ENCODE measurements at places on chromosomes 13 and 19. TPM values are rescaled to one million over a fixed set of nuclear protein-coding genes. Genes with fewer than 3 reads are reported as not detected.

DNA sequence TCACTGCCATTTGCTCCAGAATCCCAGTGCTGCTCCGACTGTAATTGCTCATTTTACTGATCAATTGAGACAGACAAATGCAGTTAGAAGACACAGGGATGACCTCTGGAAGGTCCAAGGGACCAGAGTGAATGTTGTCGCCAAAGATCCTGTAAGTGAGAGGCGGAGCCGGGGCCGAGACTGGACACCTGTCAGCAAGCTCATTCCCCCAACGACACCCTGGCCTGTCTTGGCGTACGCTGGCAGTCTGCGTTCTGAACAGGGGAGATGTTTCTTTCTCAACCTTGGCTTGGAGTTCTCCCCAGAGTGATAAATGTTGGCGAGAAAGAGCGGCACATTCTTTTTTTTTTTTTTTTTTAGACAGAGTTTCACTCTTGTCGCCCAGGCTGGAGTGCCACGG, 24.2 kb downstream of the GADD45B start:
- no peaks in the 10 kb centered on the region for H3K36me3 ChIP-seq
- peaks cover 7% of the 10 kb centered on the region for H3K27me3 ChIP-seq
- H3K4me3 ChIP-seq = no peak overlapping the region

The TSKS gene
- total RNA-seq = not detected

DNA sequence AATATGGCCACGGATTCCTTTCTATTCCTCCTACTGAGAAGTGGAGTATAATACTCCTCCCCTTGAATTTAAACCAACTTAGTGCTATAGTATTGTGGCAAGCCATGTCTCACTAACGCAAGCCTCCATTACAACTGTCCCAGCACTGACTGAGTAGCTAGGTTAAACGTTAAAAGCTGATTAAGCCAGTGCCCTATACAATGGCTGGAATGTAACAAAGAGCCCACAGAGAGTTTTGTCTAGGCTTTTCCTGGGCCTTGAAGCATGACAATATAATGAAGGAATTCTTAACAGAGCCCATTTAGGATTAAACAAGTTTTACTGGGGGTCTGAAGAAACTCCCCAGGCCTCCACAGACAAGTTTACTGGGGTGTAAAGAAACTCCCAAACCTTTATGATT, 254.5 kb upstream of the DACH1 start:
- no peak overlapping the region for H3K27ac ChIP-seq
- no peak for DNase-seq
- peaks cover 1% of the 10 kb centered on the region for H3K27me3 ChIP-seq
- no peak overlapping the region for H3K4me3 ChIP-seq
- no peaks in the 10 kb centered on the region for H3K36me3 ChIP-seq

The B9D2 gene
- 6.8 TPM for total RNA-seq

DNA sequence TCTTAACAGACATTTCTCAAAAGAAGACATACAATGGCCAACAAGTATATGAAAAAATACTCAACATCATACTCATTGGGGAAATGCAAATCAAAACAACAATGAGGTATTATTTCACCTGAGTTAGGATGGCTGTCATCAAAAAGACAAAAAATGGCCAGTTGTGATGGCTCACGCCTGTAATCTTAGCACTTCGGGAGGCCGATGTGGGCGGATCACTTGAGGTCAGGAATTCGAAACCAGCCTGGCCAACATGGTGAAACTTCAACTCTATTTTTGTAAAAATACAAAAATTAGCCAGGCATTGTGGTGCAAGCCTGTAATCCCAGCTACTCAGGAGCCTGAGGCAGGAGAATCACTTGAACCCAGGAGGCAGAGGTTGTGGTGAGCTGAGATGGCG, 22.0 kb downstream of the CEACAM16 start:
- H3K27ac ChIP-seq = no peak overlapping the region
- H3K27me3 ChIP-seq = peaks cover 15% of the 10 kb centered on the region
- peaks cover 9% of the 10 kb centered on the region for H3K4me1 ChIP-seq

Measured in endothelial cell (in vitro differentiated cells).